ENCODE measurements at places on chromosomes 3 and 15. TPM values are rescaled to one million over a fixed set of nuclear protein-coding genes. Genes with fewer than 3 reads are reported as not detected.
A peak's percentile ranks its signal among the peaks of the same experiment; 100 is the strongest.

GRCh38 chr3:154656486-154656885, 226.5 kb upstream of the GPR149 start:
- DNase-seq: no peak

Gene LNP1
- polyA plus RNA-seq: 8.7 TPM

Gene TGM4
- polyA plus RNA-seq: 0.11 TPM

DNA sequence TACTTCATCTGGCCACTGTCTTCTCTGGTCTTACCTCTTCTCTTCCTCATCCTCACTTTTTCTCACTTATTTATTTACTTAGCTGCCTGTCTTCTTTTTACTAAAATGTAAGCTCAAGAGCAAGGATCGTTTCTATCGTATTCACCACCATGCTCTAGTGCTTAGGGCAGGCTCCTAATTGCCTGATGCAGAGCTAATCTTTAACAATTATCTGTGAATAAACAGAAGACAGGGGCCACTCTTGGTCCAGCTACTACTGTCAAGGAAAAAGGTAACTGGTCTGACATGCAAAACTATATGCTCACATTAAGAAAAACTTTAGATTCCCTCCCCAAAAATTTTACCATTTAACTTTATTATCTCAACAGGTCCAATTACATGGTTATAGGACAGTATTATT, 17.5 kb downstream of the PIK3R4 start:
- no peak for DNase-seq

DNA sequence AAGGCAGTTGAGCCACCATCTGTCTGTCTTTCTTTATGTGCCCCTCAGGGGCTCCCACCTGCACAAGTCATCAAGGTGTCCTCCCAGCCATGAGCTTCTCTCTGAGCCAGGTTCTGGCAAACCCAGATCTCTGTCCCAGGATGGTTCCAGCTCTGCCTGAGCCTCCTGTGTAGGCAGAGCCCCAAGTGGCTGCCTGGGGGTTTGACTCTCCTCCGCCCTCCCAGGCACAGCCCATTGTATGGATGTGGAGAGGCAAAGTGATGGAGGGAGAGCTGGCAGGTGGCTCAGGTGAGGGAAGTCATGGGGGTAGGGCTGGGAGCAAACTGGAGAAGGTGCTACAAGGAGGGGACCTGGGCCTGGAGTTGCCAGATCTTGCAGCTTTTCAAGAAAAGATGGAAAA, 56.9 kb downstream of the GRIP2 start:
- DNase-seq: no peak

GRCh38 chr15:59941612-59942011, 62.5 kb upstream of the FOXB1 start:
- no peak for DNase-seq

Gene PTX3
- polyA plus RNA-seq: 4.4 TPM

GRCh38 chr3:132406587-132406986, 10.7 kb upstream of the DNAJC13 start:
- no peak for DNase-seq

GRCh38 chr3:144129536-144130214, 158.1 kb downstream of the DIPK2A start:
- DNase-seq: no peak

Gene CMTM8
- 13.5 TPM for polyA plus RNA-seq

GRCh38 chr15:90213818-90214204, 12.7 kb downstream of the SEMA4B start:
- no peak for DNase-seq

Gene POPDC2
- 3.7 TPM for polyA plus RNA-seq

- DNase-seq: no peak
Measured at GRCh38 chr15:78907577-78907976, 34.9 kb downstream of the MORF4L1 start.

DNA sequence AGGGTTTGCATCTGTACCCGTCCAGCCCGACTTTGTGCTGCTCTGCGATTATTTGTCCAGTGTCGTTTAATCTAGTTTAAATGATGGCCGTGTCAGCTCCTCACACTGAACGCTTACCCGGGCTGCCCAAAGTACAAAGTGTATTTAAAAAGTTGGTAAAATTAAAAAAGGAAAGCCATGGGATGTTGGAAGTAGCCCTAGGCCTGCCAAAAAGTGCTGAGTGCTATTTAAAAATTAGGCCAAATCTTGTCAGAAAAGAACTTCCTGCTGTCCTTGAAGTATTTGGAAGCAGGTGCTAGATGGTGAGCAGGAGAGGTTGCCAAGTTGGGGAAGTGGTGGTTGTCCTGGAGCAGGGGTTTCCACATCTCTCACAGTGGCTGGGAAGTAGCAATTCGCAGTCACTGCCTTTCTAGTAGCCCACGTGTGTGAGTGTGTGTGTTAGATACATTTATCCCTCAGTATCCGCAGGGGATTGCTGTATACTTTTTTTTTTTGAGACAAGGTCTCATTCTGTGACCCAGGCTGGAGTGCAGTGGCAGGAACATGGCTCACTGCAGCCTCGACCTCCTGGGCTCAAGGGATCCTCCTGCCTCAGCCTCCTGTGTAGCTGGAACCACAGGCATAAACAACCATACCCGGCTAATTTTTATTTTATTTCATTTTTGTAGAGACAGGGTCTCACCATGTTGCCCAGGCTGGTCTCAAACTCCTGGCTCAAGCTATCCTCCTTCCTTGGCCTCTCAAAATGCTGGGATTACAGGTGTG, 664 bp downstream of the PPCDC start:
- no peak for DNase-seq

- DNase-seq: no peak
Measured at GRCh38 chr3:15858547-15859506, 61.0 kb upstream of the ANKRD28 start.

Gene C3orf20
- polyA plus RNA-seq: 0.27 TPM

DNA sequence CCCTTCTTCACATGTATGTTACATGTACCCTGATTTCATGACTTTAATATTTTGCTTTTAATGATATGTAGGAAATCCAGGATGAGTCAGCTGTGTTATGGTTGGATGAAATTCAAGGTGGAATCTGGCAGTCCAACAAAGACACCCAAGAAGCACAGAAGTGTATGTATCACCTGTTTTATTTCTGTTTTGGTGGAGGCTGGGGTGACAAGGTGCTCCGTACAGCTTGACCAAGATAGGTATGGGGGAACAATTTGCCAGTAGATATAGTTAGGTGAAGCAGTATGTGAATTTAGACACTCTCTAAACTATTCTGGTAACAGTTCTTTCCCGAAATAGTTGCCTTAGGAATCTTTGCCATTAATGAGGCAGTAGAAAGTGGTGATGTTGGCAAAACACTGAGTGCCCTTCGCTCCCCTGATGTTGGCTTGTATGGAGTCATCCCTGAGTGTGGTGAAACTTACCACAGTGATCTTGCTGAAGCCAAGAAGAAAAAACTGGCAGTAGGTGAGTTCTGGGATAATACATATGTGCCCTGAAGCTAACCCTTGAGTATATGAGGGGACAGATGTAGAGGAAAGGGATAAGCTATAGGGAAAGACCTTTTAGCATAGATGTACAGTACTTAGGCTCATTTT, 63.7 kb upstream of the CRTC3 start:
- DNase-seq: no peak

DNA sequence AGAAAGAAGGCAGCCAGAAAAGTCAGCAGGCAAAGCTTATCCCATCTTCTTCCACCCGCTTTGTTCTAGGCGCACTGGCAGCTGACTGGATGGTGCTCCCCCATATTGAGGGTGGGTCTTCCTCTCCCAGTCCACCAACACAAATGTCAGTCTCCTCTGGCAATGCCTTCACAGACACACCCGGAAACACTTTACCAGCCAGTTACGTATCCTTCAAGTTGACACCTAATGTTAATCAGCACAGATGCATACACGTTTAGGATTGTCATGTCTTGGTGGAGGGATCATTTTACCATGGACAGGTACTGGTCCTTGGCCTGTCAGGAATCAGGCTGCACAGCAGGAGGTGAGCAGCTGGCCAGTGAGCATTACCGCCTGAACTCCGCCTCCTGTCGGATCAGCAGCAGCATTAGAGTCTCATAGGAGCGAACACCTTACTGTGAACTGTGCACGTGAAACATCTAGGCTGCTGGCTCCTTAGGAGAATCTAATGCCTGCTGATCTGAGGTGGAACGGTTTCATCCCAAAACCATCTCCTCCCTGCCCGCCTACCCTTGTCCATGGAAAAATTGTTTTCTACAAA, 59.1 kb upstream of the PYDC2 start:
- no peak for DNase-seq

DNA sequence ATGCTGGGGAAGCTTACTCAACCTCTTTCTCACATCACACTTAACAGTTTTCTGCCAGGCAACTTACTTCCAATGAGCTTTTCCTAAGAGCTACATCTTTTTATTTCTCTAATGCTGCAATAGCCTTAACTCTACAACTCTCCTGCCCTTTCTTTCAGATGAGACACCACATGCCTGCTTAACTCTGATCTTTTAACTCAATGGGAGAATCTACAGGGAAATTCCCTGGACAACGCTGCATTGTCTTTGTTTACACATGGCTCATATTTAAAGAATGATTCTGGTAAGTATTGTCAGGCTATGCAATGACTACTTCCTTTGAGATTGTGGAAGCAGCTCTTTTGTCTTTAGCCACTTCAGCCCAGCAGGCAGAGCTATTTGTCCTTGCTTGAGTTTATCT, 353.1 kb upstream of the BCHE start:
- DNase-seq: no peak

DNA sequence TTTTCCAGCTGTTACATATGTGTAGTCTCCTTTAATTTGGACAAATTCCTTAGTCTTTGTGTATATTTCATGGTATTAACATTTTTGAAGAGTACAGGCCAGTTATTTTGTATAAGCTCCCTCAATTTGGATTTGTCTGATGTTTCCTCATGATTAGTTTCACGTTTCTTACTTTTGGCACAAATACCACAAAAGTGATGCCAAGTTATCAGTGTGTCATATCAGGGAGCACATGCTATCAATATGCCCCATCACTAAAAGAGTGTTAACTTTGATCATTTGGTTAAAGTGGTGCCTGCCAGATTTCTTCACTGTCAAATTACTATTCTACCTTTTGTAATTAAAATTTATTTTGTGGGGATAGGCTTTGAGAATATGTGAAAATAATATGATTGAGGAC, 14.6 kb downstream of the PCNP start:
- no peak for DNase-seq

Gene CPNE4
- 0.27 TPM for polyA plus RNA-seq

- DNase-seq: no peak
Measured at GRCh38 chr3:4850928-4851265, 128.3 kb upstream of the BHLHE40 start.

DNA sequence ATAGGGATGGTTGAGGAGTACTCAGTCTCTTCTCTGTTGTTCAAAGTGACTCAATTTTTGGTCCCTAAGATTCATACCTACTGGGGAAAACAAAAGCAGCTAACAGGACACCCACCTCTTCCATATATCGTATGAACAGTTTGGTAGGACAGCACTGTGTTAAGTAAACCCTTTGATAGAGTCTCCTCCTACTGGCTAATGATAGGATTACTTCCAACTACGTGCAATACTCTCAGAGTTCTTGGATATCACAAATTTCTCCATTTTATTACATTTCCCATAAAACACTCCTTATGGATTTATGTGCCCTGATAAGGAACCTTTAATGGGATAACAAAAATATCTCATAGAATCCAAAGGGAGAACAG, 200.2 kb upstream of the GOLGA6L4 start:
- DNase-seq: peak; percentile 9

Gene GRK7
- polyA plus RNA-seq: 0.14 TPM

DNA sequence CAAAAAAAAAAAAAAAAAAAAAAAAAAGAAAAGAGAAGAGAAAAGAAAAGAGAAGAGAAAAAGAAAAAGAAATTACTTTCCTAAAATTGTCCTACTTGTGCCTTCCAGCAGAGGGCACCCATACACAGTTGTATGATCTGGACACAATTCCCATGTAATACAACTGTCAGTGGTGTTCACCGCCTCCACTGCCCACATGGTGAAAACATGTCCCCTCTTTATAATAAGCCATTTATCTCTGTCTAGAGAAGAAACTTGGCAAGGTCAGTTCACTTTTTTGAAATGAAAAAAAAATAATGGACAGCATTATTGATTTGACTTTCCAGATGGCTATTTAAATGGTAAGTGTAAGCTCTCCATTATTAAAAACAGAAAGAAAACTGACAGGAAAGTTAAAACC, 459.4 kb downstream of the GBE1 start:
- DNase-seq: peak; percentile 20

Gene MOBP
- 0.11 TPM for polyA plus RNA-seq

Gene CCDC33
- polyA plus RNA-seq: 3.9 TPM

GRCh38 chr3:123499322-123499721, 50.4 kb upstream of the ADCY5 start:
- no peak for DNase-seq

Gene GOLGA6L10
- 3.7 TPM for polyA plus RNA-seq

- DNase-seq: no peak
Measured at GRCh38 chr3:160856450-160856849, 100.4 kb downstream of the PPM1L start.

- DNase-seq: no peak
Measured at GRCh38 chr3:54303517-54304375, 181.4 kb downstream of the CACNA2D3 start.

Gene PPM1L
- 9.2 TPM for polyA plus RNA-seq

- DNase-seq: no peak
Measured at GRCh38 chr3:170751083-170751898, 118.7 kb downstream of the RPL22L1 start.

GRCh38 chr15:95596496-95596895, 734.0 kb upstream of the NR2F2 start:
- no peak for DNase-seq

- DNase-seq: no peak
Measured at GRCh38 chr15:57215881-57216280, 160.4 kb upstream of the CGNL1 start.

- DNase-seq: peak; percentile 48
Measured at GRCh38 chr3:32780735-32781210, 37.0 kb upstream of the TRIM71 start.

DNA sequence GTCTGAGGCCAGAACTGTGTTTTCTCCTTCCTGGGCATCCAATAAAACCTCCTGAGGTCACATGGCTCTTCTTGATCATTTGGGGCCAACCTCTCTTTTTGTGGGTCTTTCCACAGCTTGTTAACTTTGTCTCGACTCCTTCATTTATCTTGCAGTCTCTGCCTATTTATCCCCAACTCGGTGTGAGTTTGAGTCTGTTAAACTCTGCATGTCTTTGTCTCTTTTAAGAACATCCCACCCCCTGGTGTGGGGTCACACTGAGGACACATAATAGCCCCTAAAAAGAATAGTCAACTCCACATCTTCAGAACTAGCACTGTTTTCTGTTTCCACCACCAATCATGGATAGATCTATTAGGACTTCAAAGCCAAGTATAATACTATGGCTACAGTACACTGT, 187.2 kb downstream of the TLE3 start:
- DNase-seq: no peak

Measured in right renal pelvis (tissue), 4 donors.